ENCODE measurements at places on chromosomes 16 and 17. TPM values are rescaled to one million over a fixed set of nuclear protein-coding genes. Genes with fewer than 3 reads are reported as not detected.

DNA sequence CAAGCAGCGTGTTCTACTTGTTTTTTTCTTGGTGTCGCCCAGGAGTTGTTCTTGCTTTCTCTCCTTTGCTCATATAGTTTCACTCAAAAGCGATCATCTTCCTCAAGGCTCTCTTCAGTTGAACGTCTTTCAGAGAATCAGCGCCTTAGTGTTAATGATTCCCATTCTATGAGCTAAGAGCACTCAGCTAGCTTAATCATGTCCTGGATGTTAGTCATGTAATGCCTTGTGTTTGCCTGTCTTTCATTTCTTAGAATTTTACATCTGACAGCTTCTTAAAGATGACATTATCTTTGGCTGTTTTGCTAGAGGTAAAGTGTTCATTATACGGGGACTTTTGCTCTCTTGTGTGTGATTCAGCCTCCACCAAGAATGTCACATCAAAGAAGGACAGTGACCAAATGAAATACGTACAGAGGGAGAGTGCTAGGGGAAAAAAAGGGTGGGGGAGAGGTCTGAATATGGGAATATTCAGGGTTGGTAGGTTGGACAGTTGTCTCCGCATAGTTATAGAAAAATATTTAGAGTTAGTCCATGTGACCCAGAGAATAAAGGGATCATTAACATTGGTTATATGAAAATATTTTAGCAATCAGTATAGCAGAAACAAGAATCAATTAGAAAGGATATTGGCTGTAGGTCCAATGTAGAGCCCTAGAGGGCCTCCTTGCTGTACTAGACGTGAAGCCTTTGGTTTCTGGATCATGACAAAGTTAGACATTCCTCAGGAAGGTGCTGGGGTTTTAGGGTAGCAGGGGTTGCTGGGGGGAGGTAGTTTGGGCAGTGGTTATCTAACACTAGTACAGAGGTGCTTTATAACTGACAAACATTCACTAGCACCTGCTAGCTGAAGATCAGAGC lies 31.9 kb upstream of the ANKFN1 start:
- DNase-seq: no peak
- no peak overlapping the region for H3K27ac ChIP-seq
- H3K27me3 ChIP-seq: no peaks in the 10 kb centered on the region
- H3K4me3 ChIP-seq: no peak overlapping the region

GRCh38 chr17:78124081-78124835 lies 4.3 kb downstream of the TMC6 start:
- H3K4me3 ChIP-seq: no peak overlapping the region
- H3K4me1 ChIP-seq: peaks cover 2% of the 10 kb centered on the region
- H3K27me3 ChIP-seq: no peaks in the 10 kb centered on the region
- no peak for DNase-seq
- H3K27ac ChIP-seq: no peak overlapping the region
- H3K36me3 ChIP-seq: peaks cover 21% of the 10 kb centered on the region

DNA sequence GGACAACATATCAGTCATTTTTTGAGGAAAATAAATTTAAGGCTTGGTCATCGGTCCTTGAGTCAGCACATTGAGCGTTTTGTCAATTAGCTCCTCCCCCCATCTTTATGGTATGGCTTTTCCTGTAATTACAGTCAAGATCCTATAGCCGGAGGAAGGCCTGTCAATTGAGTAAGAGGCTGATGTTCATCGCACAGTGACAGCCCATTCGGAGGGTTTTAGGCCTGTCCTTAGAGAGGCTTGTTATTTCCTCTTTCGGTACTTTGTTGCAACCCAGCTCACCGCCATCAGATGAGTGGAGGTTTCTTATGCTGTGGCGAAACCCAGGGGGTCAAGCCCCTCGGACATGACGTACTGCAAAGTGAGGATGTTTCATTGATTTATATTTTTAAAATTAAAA lies 395.2 kb downstream of the WWOX start:
- H3K27me3 ChIP-seq: no peaks in the 10 kb centered on the region
- no peak overlapping the region for H3K27ac ChIP-seq
- H3K4me1 ChIP-seq: no peaks in the 10 kb centered on the region
- no peaks in the 10 kb centered on the region for H3K36me3 ChIP-seq

- no peaks in the 10 kb centered on the region for H3K36me3 ChIP-seq
- H3K4me3 ChIP-seq: no peak overlapping the region
- H3K27me3 ChIP-seq: peaks cover 7% of the 10 kb centered on the region
- peaks cover 21% of the 10 kb centered on the region for H3K4me1 ChIP-seq
- no peak for DNase-seq
These were observed 324 bp upstream of the HCRT start for GRCh38 chr17:42185621-42185930.

Gene TBC1D26
- total RNA-seq: not detected

Gene FSCN2
- total RNA-seq: 0.74 TPM
